Central memory CD8-positive, alpha-beta T cell (primary cell): ENCODE measurements at places on chromosomes 1 and 21.

DNA sequence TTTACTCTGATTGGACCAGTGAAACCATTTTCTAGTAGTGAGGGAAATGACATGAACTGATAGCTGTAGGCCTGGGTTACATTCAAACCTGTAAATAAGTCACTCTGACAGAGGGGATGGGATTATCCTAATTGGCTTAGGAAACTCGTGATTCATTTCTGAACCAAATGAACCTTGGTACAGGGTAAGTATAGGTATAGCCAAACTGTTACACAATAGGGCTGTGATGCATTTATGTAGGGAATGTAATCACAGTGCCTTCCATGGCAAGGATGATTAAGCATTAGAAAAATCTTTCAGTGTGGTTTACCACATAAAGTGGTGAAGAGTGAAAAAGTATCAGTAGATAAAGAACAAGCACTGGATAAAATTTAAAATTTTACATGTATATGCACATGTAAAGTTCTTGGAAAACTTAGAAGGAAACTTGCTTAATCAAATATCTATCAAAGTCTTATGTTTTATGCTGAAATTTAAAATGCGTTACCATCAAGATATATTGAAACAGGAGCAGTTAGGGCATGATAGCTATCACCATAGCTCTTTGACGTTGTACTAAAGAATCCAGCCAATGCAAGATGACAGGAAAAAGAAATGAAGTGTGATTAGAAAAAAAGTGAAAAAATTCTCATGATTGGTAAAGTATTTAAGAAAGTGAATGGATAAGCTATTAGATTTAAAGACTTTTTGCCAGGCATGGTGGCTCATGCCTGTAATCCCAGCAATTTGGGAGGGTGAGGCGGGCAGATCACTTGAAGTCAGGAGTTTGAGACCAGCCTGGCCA lies 63.0 kb downstream of the RABGAP1L start:
- no peaks in the 10 kb centered on the region for H3K27me3 ChIP-seq
- no peak for DNase-seq
- H3K27ac ChIP-seq = no peak overlapping the region
- no peak overlapping the region for H3K4me3 ChIP-seq

GRCh38 chr1:116581323-116581885 lies 10.6 kb upstream of the CD58 start:
- no peak overlapping the region for H3K4me3 ChIP-seq
- H3K27me3 ChIP-seq = peaks cover 15% of the 10 kb centered on the region
- peaks cover 4% of the 10 kb centered on the region for H3K4me1 ChIP-seq
- no peak for DNase-seq
- no peak overlapping the region for H3K27ac ChIP-seq

GRCh38 chr1:203442821-203443220 lies 32.8 kb upstream of the PRELP start:
- H3K27ac ChIP-seq = no peak overlapping the region
- no peaks in the 10 kb centered on the region for H3K4me1 ChIP-seq
- peaks cover 1% of the 10 kb centered on the region for H3K36me3 ChIP-seq
- no peak for DNase-seq
- no peak overlapping the region for H3K4me3 ChIP-seq
- H3K27me3 ChIP-seq = peaks cover 39% of the 10 kb centered on the region

DNA sequence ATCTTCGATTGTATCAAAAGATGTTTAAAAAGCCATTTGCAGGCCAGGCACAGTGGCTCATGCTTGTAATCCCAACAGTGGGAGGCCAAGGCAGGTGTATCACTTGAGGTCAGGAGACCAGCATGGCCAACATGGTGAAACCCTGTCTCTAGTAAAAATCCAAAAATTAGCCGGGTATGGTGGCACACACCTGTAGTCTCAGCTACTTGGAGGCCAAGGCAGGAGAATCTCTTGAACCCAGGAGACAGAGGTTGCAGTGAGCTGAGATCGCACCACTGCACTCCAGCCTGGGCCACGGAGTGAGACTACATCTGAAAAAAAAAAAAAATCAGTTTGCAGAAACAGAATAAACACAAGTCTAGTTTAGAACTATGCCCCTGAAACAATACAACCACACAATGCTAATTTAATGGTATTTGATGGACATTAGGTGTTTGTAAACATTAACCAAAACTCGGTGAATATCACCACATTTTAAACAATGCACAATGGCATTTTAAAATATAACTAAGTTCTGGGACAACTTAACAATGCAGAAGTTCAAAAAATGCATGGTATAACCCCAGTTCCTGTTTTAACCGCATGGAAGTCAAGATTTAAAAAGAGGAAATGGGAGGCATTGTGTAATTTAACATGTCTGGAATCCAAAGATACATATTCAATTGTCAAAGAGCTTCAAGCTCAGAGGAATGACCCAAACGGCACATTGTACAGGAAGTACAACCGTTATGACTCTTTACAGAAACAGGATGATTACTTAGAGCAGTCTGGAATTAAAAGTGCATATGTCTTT lies 7.1 kb upstream of the PTTG1IP start:
- no peak for DNase-seq
- H3K4me1 ChIP-seq = peaks cover 23% of the 10 kb centered on the region
- H3K36me3 ChIP-seq = peaks cover 9% of the 10 kb centered on the region
- H3K4me3 ChIP-seq = no peak overlapping the region

GRCh38 chr1:90417126-90417525 lies 300.0 kb downstream of the BARHL2 start:
- no peaks in the 10 kb centered on the region for H3K36me3 ChIP-seq
- H3K27ac ChIP-seq = no peak overlapping the region
- H3K4me3 ChIP-seq = no peak overlapping the region
- peaks cover 23% of the 10 kb centered on the region for H3K27me3 ChIP-seq
- no peaks in the 10 kb centered on the region for H3K4me1 ChIP-seq
